ENCODE measurements at places on chromosomes 7 and 10.

- DNase-seq, result peak; percentile 88
These were observed 9.3 kb upstream of the PNLIPRP3 start for GRCh38 chr10:116418389-116418788.

DNA sequence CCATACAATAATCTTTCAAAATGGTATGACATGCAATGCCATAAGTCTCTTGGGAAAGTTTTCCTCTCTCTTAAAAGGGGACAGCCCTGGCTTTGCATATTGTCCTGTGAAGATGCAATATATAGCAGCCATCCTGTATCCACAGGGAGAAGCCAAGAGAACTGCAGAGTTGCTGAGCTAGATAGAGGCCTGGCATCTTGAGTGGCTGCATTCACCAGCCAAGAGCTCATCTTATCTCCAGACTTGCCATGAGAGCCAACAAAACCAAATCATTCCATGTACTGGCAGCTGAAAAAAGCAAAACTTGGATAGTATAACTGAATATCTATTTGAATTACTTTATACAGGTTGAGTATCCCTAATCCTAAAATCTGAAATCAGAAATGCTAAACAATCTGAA, 348.8 kb downstream of the CALN1 start:
- no peak for DNase-seq

GRCh38 chr10:17854044-17854652, 45.0 kb downstream of the MRC1 start:
- no peak for DNase-seq

DNA sequence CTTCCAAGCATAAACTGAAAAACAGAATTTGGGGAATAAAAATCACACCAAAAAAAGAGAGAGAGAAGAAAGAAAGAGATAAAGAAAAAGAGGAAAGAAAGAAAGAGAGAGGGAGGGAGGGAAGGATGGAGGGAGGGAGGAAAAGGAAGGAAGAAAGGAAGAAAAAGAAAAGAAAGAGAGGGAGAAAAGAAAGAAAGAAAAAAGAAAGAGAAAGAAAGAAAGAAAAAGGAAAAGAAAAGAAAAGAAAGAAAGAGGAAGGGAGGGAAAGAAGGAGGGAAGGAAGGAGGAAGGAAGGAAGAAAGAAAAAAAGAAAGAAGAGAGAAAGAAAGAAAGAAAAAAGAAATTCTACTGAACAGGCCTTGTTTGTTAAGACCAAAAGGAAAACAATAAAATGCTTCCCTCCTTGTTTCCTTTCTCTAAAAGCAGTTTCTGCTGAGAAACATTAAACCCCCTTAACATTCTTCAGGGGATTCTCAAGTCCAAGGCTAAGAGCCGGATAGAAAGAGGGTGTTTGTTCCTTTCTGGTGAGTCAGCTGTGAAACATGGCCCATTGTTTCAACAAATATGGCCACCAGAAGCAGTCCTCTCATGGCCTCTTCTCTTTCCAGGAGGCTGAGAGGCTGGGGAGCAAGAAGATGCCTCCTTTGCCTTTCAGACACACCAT, 46.9 kb upstream of the GPAM start:
- DNase-seq, result no peak

GRCh38 chr7:11341285-11341944, 367.7 kb downstream of the PHF14 start:
- no peak for DNase-seq

GRCh38 chr7:73366127-73366526, 38.2 kb downstream of the FKBP6 start:
- DNase-seq, result no peak

DNA sequence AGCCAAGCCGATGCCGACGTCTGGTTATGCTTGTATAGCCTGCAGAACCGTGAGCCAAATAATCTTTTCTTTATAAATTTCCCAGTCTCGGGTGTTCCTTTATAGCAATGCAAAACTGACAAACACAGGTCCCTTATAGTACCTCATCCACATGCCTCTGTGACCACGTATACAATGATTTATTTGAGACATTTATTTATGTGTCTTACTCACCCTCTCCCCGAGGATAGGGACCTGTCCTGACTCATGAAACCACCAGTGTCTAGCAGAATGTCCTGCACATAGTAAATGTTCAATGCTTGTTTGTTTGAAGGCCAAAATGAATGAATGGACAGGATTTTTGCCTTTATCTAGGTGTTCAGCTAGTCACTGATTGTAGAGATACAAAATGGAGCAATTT, 147.9 kb upstream of the FZD8 start:
- DNase-seq, result peak; percentile 94

DNA sequence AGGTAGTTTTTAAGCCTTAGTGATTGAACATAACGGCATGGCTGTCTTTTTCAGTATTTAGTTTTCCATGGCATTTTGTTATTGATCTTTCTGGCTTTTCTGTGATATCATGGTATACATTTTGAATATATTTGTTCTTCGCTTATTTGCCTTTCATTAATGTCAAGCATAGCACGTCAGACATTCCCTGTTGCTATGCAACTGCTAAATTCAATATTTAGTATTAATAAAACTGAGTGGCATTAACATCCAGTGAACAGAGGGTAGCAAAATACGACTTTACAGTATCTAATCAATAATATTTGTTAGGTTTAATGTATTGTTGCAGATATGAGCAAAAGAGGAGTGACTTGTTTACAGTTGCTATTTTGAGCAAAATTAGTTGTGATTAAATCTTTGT, 72.5 kb downstream of the LCOR start:
- no peak for DNase-seq

- no peak for DNase-seq
These were observed 514.8 kb downstream of the DNAJB6 start for GRCh38 chr7:157851501-157852067.

DNA sequence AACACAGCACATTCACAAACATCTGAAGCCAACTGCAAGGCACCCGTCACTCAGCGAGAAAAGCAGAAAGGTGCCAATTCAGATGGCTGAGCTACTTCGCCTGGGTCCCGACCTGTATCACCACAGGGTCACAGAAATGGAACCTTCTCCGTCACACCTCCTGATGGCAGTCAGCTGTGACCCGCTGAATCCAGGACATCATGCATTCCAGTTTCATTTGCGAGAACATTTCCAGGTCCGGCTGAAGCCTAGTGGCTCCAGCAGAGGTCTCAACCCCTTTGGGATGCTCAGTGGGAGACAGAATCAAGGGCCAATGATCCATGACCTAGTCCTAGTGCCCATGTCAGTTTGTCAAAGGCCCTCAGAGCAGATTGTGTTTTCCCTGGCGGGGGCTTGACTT, 193.6 kb upstream of the KLF14 start:
- DNase-seq, result no peak

DNA sequence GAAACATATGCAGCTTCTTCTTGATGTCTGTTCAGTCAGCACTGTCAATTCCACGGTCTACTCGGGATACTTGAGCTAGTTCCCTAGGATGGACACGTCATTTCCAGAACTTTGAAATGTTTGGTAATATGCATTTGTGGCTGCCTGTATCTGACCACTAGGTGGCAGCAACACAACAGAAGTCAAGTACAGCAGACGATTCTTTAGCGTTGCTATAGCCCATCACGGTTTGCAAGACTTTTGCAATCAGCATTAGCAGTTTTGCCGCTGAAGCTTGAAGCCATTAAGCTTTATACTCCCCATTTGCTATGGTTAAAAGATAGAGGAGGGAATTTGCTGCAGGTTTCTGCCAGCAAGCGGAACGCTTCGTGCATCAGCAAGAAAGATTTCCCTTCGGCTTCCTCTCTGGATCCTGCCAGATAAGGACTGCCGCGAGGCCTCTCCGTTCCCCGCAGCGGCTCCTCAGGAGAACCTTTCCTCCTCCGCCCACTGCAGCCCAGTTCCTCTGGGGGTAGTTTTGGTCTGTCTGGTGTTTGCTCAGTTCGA, 63.5 kb downstream of the ABCC2 start:
- peak; percentile 86 for DNase-seq

DNA sequence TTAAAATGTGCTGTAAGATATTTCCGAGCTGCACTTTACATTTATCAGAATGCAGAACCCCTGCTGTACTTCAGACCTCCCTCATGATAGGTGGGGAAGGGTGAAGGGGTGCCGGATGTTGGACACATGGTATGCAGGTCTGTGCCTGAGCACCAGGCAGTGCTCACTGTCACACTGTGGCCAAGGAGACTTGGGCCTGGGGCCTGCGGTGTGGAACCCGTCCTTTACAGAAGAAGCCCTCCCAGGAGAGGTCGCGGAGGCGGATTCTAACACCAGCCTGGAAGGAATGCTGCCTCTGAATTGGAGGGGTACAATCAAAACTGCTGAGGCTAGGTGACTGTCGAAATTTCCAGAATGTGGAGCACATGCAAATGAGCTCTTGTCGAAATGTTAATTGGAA, 34.5 kb downstream of the DNAJB6 start:
- DNase-seq, result no peak

DNA sequence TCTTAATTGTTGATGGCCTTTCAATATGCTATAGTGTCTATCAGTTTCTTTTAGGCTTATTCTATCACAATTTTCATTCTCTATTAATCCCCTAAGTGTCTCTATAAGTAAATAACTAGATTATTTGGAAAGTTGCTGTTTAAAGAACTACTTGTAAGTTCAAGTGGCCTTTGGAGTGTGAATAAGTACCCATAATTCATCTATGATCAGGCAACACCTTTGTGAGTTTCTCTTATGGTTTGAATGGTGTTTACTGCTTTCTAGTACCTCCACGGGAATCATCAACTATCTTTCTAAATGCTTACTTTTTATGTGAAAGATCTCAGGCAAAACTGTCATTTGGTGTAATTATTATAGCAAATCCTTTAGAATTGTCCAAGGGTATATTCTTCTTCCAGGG, 166.7 kb downstream of the POU6F2 start:
- no peak for DNase-seq

DNA sequence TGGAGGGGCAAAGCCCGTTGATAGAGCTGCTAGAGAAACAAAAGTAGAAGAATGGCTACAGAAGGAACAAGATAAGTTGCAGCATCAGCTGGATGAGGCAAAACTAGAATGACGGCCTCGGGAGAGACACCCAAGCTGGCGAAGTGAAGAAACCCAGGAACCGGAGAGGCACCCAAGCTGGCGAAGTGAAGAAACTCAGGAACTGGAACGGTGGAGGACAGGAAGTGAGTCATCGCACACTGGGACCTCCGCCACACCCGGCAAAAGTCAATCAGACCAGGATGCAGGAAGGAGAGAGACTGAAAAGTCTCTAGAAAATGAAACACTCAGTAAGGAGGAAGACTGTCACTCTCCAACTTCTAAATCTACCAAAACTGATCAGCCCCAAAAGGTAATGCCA, 133.0 kb upstream of the NEBL start:
- DNase-seq, result no peak

GRCh38 chr10:16950656-16951601, 133.7 kb upstream of the RSU1 start:
- peak; percentile 27 for DNase-seq

Data from mammary epithelial cell (primary cell).